ENCODE measurements at places on chromosomes 7 and 10.

DNA sequence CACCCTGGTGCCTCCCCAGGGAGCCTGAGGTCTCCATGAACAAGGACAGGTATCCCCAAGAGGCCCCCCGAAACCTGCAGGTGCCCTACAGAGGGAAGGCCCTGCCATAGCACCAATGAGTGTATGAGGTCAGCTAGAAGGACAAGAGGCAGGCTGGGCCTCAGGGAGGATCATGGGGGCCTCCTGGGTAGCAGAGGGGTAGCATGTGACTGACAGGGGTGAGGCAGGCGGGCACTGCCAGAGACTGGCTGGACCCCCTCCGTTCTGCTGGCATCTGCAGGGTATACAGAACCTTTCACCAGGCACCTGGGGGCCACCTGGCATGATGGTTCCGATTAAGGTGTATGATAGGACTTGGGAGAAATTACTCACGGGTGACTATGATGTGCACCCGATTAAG lies 79.2 kb upstream of the KCTD7 start:
- DNase-seq, result no peak

- DNase-seq, result no peak
These were observed 193.8 kb upstream of the PTER start for GRCh38 chr10:16242859-16243613.

GRCh38 chr10:93071674-93072224 lies 1.9 kb upstream of the CYP26A1 start:
- no peak for DNase-seq

DNA sequence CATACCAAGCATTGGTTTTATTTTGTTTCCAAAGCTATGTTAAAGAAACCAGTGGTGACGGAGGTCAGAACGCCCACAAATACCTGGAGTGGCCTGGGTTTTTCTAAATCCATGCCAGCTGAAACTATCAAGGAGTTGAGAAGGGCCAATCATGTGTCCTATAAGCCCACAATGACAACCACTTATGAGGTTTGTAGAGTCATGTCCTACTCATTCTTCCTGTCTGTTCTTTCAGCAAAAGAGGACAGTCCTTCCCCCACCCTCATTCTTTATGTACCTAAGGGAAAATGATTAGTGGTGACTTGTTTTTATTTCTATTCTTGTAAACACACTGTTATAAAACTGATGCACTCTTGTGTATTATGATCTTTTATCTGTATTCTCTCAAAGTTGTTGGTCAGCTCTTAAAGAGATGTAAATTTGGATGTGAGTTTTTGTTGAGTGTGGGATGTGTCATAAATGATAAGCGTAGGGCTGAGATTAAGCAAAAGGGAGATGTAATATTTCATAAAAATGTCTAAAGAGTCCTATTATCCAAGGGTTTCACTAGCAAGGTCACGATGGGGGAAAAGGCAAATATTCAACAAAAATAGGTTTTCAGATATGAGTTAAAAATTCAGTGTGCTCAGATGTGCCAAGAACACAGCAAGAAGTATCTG lies 294.4 kb downstream of the BICC1 start:
- no peak for DNase-seq

DNA sequence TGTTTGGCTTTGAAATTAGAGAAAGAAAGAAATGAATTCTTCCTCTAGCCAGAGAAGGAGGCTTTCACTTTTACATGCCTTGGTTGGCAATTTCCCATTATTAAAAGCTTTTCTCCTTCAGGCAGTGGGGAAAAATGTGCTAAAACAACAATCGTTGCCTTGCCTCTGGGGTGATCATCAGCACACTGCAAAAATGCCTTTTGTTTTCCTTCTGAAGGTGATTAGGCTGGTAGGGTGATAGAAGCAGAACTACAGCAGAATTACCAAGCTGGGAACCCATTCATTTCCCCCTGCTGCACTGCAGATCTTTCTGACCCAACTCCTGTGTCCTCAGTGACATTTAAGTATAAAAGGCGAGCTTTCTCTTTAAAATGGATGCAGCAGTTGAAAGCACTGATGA lies 22.2 kb downstream of the ANK3 start:
- no peak for DNase-seq

- DNase-seq, result no peak
These were observed 98.1 kb downstream of the MYOF start for GRCh38 chr10:93384006-93384405.

DNA sequence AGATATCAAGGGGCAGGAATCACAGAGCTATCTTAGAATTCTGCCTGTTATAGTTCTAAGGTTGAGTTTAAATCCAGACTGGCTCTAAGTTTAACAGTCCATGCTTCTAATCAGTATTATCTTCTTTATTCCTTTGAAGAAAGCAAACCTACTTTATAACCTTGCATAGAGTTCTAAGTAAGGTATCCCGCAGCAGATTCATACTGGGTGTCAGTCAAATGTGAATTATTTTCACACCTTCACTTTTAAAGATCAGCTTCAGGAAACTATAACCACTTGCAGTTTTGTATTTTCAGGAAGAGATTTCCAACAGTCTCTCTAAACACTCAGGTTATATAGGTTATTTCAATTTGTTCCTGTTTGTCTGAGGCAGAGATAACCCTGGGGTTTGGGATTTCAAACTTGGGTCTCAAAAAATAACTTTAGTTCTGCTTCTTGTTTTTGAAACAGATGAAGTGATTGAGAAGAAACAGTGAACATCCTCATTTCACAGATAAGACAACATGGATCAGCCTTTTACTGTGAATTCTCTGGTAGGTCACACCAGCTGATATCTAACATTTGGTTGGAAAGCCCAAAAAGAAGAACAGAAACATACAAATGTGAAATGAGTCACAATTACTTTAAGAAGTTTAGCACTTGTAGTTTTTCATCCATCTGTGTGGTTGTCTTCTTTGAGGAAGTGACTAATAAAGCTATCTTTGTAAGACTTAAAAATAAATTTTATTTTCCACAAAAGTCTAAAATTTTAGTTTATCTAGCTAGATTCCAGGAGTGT lies 21.4 kb downstream of the STAMBPL1 start:
- no peak for DNase-seq

GRCh38 chr7:81715984-81716588 lies 53.8 kb downstream of the HGF start:
- DNase-seq, result no peak

GRCh38 chr7:155729847-155730246 lies 82.4 kb downstream of the SHH start:
- DNase-seq, result no peak

DNA sequence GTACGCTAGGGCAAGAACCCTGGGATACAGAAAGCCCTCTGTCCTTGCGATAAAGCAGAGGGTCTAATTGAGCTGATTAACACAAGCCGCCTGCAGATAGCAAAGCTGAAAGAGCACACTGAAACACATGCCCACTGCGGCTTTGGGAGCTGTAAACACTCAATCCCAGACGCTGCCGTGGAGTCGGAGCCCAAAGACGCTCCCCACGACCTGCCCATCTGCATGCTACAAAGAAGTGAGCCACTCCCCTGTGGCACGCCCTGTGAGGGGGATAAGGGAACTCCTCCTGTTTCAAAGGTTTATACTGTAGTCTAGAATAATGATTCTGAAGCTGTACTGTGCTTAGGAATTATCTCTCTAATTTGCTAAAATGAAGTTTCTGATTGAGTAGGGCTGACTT lies 985.6 kb upstream of the GHITM start:
- no peak for DNase-seq

- no peak for DNase-seq
These were observed 95.9 kb downstream of the DNMBP start for GRCh38 chr10:99913831-99914235.

DNA sequence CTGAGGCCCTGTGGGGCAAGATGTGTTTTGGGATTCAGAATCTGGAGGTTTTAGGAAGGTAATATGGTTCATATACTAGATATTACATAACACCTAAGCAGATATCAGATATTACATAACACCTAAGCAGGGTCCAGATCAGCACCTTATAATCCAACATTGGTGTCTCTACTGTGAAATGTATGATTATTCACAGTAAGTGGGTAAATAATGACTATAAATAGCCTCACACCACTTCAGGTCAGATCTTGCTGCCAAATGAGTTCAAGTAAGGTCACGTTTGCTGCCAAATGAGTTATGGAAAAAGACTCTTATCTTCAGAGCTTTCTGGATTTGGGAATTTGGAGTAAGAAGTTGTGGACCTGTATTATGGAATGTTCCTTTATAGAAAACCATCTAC lies 14.6 kb downstream of the ADRB1 start:
- no peak for DNase-seq

DNA sequence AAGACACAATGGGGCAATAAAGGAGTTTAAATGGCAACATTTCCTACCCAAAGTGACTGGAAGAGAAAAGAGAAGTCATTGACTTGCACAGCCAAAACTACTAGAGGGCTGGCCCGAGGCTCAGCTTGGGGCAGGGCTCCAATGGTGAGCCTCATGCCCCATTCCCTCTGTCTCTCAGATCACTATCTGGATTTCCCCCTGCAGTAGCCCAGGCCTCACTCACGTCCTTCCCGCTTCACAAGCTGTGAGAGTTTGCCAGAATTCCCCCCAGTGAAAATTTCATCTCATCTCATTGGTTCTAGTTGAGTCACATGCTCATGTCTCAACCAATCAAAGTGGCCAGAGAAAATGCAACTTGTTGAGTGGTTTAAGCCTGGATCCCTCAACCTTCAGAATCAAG lies 181.3 kb downstream of the WDR11 start:
- no peak for DNase-seq

GRCh38 chr10:29199941-29200679 lies 88.8 kb upstream of the LYZL1 start:
- no peak for DNase-seq

GRCh38 chr7:105861224-105861623 lies 15.2 kb downstream of the ATXN7L1 start:
- no peak for DNase-seq

DNA sequence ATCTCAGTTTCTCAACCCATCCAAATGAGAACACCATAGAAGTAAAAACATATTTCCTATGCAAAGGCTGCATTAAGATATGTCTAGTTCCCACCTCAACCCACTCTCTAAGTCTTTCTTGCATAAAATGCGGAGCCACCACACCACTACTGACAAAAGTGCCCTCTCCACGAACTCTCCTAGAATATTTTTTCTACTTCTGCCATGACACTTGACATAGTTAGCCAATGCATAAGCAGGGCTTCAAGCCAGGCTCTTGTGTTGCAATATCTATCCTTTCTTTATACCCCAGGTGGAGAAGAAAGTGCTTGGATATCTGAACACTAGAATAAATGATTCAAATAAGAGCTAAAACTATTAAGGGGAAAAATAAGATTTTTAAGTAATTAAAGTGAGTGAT lies 465.2 kb downstream of the NRG3 start:
- no peak for DNase-seq

GRCh38 chr10:3425261-3425660 lies 252.7 kb upstream of the PITRM1 start:
- DNase-seq, result no peak

DNA sequence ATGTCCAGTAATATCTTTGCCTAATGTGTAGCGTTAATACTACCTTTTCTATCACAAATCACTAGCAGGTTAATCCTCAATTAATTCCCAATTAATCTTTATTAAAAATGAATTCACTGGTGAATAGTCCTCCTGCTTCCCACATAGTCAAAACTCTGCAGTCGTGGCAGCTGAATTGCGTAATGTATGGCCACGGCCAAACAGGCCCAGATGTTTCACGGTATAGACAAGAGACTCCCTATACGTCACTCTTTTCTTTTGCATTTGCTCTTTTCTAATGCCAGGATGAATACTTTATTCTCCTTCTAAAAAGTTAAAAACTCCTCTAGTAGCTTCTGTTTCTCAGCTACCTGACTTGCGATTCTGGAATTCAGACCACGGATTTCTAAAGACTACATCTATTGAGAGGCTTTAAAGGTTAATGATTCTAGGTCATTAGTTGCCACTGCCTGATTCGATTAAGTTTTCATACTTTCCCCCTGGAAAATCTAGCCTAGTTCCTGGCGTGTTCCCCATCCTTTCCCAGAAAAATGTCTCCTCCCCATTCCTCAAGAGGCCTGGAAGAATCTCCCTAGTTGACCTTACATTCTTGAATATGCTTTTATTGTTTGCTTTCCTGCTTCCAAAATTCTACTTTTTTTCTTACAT lies 16.9 kb downstream of the MEOX2 start:
- DNase-seq, result no peak

GRCh38 chr10:13712837-13713581 lies 126.2 kb downstream of the PRPF18 start:
- no peak for DNase-seq

DNA sequence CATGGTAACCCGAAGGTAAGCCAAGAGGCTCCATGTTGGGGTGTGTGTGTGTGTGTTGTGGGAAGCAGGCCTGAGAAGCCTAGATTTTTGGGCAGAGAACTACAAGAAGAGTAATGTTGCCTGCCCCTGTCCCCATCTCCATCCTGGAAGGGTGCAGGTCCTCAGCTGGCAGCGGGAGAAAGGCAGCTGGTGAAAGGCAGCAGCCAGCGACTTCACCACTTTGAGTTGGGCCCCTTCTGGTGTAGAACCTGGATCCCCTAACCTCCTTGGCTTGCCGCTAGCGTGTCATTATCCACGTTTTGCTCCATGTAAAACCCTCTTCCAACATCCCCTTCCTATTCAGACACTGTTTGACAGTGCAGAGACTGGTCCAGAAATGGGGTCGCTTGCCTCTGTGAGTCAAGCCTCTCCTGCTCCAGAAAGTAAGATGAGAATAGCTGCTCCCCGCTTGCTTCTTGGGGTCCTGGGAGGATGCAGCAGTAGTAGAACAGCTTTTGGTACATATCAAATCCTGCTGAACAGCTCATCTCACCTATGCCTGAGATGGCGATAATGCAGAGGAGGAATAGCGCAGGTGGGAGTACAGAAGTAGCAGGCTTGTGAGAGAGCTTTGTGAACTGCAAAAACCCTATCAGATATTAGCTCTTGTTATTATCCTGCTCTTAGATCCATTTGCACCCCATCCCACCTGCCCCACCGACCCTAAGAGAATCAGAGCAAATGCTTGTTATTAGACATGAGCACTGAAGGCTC lies 22.1 kb upstream of the CDH23 start:
- no peak for DNase-seq

DNA sequence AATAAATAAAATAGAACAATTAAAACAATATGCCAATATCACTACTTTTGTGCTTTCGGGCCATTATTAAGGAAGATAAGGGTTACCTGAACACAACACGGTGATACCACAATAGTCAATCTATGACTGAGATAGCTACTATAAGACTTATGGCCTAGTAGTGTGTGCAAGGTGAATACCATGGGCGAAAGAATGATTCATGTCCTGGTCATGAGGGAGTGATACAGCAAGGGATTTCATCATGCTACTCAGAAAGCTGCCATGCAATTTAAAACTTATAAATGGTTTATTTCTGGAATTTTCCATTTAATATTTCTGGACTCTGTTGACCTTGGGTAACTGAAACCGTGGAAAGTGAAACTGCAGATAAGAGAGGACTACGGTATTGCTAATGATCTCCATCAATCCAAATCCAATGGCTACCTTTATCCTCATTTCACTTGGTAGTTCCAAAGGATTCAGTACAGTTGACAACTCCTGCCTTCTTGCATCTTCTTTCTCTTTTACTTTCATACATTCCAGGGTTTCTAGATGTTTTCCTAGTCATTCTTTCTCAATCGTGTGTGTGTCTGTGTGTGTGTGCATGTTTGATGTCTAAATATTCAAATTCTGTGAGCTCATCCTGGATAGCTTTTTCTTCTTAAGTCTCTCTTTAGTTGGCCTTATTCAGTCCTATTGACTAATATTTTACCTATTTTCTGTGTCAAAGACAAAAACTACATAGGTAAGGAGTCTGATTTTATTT lies 100.5 kb upstream of the MAGI2 start:
- DNase-seq, result no peak

- no peak for DNase-seq
These were observed 95.7 kb downstream of the ELAPOR2 start for GRCh38 chr7:86963599-86964230.

Data from anterior cingulate cortex (tissue), 58 donors.